Uterine smooth muscle cell (primary cell): ENCODE measurements at places on chromosomes 2 and 18. TPM values are rescaled to one million over a fixed set of nuclear protein-coding genes. Genes with fewer than 3 reads are reported as not detected.

The LAMA1 gene
- 67.1 and 184 TPM in 2 replicates for total RNA-seq

The SLC30A3 gene
- total RNA-seq, result 0.66 and 0.87 TPM in 2 replicates

The SPATA3 gene
- not detected in 2 replicates for total RNA-seq

The B3GNT7 gene
- 0.11 and 0.12 TPM in 2 replicates for total RNA-seq

The UPP2 gene
- total RNA-seq, result not detected in 2 replicates

The LOXL3 gene
- 12.1 and 28.0 TPM in 2 replicates for total RNA-seq

The BCL2 gene
- 2.7 and 3.6 TPM in 2 replicates for total RNA-seq

The GPR55 gene
- total RNA-seq, result under 0.01 TPM in 1 of 2 replicates, not detected in the other

The SCN1A gene
- 0.11 and 0.75 TPM in 2 replicates for total RNA-seq

The FRZB gene
- total RNA-seq, result 0.11 and 0.12 TPM in 2 replicates

The SLC23A3 gene
- total RNA-seq, result 1.00 and 2.5 TPM in 2 replicates

The AGXT gene
- under 0.01 TPM in 1 of 2 replicates, not detected in the other for total RNA-seq
